ENCODE measurements at places on chromosomes 1 and 21.

GRCh38 chr1:107231291-107231690, 90.5 kb downstream of the NTNG1 start:
- no peak for DNase-seq

DNA sequence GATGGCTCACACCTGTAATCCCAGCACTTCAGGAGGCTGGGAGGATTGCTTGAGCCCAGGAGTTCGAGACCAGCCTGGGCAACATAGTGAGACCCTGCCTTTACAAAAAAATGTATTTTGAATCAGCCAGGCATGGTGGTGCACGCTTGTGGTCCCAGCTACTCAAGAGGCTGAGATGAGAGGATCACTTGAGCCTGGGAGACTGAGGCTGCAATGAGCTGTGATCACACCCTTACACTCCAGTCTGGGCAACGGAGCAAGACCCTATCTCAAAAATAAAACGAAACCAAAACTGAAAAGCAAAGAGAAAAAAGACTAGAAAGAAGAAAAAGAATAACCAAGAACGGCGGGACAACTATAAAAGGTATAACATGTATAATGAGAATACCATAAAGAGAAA, 15.4 kb upstream of the WNT2B start:
- no peak for DNase-seq

- DNase-seq: no peak
Observed at GRCh38 chr1:77015748-77016341, 148.6 kb downstream of the ST6GALNAC5 start.

- no peak for DNase-seq
Observed at GRCh38 chr21:42925114-42925926, at the start of gene ERVH48-1. TSS of gene ERVH48-1 (minus strand) at chr21:42925630. CDS start at chr21:42919006, 6,624 bp downstream.

GRCh38 chr1:54080598-54081049, 27.2 kb downstream of the TCEANC2 start:
- DNase-seq: no peak

DNA sequence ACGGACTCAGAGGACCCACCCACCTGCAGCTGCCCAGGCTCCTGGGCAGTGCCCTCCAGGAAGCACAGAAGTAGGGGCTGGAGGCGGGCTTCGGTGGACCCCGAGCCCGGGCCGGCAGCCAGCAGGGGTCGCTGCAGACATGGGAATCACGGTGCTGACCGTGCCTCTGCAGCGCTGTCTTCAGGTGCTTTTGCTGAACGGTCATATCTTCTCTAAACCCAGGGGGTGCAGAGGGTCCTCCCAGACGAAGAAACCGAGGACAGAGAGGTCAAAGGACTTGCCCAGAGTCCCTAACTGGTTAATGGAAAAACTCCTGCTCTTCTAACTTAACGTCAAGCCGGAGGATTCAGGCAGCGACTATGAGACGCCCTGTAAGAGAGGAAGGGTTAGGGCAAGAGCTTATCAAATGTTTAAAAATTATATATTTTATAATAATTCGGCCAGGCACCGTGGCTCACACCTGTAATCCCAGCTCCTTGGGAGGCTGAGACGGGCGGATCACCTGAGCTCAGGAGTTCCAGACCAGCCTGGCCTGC, 21.5 kb upstream of the LEFTY2 start:
- no peak for DNase-seq

- DNase-seq: no peak
Observed at GRCh38 chr1:41538741-41539417, 54.4 kb upstream of the EDN2 start.

- no peak for DNase-seq
Observed at GRCh38 chr1:183918589-183918988, 113.7 kb downstream of the RGL1 start.

DNA sequence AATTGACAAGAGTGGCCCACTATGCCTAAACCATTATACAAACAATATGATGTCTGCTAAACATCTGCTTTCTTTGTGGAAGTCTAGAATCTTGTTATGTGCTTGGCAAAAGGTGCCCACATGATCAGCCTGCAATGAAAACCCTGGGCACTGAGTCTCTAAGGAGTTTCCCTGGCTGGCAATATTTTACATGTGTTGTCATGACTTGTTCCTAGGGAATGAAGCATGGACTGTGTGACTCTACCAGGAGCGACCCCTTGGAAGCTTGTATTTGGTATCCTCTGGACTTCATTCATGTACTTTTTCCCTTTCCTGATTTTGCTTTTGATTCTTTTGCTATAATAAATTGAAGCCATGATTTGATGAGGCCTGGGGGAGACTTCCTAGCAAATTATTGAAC, 324.9 kb downstream of the HHIPL2 start:
- no peak for DNase-seq

- DNase-seq: no peak
Observed at GRCh38 chr1:2151252-2151651, 43.3 kb downstream of the FAAP20 start.

- no peak for DNase-seq
Observed at GRCh38 chr1:18564676-18565075, 66.0 kb upstream of the PAX7 start.

GRCh38 chr1:209576392-209577197, 6.9 kb upstream of the CAMK1G start:
- DNase-seq: peak; percentile 34

- no peak for DNase-seq
Observed at GRCh38 chr1:182783068-182783467, 6.5 kb upstream of the NPL start.
